ENCODE measurements at places on chromosomes 7 and 10.

GRCh38 chr7:92781117-92781720, 55.2 kb downstream of the CDK6 start:
- no peak for DNase-seq

DNA sequence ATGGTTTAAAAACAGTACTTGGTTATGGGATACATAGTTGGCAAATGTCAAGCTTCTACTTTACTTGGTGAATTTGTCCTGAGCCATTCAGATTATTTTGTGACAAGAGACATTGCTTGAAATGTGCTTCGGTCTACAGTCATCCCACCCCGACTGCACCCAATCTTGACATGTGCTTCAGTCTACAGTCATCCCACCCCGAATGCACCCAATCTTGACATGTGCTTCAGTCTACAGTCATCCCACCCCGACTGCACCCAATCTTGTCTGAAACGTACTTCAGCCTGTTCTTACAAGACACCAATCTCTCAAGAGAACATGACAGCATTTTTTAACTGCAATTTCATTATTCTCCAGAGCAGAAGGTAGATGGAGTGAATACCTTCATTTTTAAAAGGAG, 47.8 kb downstream of the PRKCQ start:
- DNase-seq, result no peak

DNA sequence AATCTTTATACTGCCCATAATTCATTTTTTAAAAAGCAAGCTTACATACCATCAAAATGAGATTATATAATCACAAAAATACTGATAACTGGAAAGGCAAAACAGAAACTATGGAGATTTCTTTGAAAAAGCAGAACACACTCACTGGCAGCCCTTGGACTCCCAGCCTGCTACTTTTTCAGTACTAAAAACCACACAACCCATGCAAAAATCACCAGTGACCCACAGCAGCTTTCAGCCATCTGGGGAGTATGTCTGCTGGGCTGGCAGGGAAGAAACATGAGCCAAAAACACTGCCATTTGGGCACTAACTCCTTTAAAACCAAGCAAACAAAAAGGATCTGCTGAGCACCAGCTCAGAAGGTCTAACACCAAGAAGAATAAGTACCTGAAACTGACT, 80.0 kb upstream of the DDC start:
- DNase-seq, result no peak

DNA sequence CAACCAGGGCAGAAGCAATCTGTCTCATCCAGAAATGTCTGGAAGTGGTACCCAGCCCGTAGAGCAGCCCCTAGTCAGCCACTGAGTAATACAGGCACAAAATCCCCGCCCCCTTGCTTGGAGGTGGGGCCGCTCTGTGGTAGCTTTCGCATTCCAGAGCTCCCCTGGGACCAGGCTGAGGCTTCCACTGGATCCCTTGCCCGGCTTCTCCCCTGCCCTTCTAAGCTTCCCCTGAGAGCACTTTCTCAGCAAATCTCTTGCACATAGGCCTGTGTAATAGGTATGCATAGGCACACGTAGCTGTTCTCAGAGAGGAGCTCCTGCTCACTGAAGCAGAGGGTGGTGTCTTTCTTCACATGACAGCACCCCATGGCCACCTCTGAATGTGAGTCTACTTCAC, 144.2 kb downstream of the BMS1 start:
- no peak for DNase-seq

- DNase-seq, result no peak
Measured at GRCh38 chr7:39312254-39312989, 253.8 kb upstream of the YAE1 start.

DNA sequence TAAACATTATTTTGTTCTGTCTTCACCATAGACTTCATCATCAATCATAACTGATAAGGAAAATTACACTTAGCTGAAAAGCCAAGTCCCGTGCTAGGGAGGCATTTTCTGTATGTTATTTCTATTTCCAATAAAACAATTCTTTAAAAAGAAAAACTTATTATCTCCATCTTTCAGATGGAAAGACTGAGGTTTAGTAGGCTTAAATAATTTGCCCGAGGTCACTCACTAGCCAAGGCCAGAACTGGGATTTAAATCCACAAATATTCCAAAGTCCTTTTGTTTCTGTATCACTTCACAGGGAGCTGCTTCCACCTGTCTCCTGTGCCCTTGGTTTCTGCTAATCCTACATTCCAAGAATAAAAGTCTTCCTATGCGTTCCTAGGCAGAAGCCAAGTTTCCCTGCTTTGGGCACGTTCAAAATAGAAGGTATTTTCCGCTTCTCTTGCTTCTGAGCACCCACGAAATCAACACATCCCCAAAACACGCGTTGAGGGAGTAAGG, 732 bp downstream of the CPVL start:
- DNase-seq, result no peak

DNA sequence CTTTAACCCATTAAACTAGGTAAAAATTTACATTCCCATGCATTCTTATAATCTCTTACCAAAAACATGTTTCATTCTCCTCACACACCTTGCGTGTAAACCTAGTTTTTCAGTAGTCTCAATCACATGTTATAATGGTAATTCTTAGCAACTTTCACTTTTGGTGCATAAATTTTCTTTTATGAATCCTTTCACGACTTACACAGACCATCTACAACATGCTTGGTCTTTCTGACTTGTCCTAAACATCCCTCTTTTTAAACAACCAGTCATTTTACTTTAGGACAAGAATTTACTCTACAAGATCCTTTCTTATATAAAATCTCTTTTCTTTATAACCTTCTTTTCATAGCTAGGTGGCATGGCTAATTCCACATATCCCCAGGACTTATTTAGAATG, 25.8 kb downstream of the FBXL13 start:
- DNase-seq, result no peak

GRCh38 chr7:16491148-16491547, 25.6 kb upstream of the SOSTDC1 start:
- no peak for DNase-seq

DNA sequence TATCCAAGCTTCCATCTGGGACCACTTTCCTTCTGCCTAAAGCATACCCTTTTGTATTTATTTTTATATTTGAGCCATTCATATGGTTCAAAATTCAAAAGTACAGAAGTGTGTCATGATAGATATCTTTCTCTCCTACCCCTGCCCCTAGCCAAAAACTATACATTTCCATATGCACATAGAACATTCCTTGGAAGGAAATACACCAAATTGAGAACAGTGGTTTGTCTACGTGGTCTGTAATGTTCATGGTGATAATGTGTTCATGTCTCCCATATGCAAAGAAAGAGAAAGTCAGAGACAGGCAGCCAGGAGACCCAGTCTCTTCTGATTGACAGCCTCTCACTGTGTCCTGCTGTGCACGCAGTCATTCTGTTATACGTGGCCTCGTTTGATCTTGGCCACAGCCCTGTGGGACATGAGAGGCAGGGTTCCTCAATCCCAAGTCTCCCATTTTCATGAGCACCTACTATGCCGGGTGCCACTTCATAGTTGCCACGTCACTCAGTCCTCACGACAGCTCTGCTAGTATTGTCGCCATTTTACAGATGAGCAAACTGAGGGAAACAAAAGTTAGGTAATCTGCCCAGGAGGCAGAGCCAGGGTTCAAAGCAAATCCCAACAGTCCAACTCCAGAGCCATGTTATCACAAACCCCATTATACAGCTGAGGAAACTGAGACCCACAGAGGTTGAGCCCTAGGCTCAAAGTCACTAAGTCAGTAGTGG, 8.0 kb upstream of the CDH23 start:
- DNase-seq, result no peak

DNA sequence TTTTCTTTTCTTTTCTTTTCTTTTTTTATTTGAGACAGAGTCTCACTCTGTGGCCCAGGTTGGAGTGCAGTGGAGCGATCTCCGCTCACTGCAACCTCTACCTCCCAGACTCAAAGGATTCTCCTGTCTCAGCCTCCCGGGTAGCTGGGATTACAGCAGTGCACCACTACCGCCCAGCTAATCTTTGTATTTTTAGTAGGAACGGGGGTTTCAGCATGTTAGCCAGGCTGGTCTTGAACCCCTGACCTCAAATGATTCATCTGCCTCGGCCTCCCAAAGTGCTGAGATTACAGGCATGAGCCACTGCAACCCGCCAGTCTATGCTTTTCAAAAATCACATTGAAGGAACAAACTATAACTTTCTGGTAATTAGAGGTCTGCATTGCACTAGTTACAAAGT, 2.4 kb downstream of the USP6NL start:
- no peak for DNase-seq

DNA sequence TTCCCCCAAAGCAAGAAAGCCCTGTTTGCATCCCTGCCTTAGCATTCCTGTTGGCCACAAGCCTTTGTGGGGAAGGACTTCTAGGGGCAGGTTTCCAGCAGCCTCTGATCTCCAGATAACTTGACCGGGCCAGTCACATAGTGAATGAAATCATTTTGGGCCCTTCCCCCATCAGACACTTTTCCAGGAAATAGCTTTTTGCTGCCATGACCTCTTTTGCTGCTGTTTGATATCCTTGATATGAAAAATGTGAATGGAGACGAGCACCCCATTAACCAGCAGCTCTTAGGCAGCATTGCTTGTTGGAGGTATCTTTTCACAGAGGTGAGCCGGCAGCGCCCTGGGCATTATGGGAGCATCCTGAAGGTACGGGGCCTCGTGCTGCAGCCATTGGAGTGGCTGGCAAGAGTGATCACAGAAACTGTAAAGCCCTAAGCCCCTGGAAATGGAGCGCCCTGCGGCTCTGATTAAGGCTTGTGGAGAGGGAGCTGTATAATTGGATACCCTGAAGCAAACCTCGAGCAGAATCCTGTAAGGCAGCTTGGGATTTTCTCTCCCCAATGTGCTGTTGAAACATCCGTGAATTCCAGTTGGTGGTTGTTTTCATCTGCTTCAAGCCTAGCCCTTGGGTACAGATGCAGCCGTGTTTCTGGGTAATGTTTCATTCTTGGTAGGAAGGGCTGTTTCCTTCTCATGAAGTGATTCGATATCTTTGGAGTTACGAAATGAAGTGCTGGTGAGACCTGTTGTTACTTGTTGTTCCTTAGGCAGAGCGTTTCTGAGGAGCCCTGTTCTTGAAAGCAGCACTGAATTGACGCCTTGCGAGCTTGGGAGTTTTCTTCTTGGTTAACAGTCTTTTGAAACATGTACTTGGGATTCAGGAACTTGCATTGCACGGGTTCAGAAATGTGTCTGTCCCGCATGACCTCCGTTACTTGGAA, 179.0 kb downstream of the PTEN start:
- no peak for DNase-seq

DNA sequence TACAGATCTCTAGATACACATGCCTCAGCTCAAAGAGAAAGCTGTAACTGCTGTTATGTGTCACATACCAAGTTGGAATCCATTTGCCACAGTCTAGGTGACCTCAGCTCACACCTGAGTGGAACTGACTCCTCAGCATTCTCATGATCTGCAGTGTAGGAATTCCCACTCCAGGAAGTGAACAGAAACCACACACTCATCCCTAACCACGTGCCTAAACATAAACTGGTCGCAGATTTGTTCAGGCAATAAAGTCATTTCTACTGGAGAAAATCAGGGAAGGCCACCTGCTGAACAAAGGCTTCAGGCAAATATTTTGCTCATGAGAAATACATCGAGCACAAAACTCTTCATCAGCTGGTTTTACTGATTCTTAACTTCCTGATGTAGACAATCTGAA, 23.0 kb upstream of the ZMYND11 start:
- no peak for DNase-seq

GRCh38 chr7:64959072-64959747, 31.6 kb downstream of the ZNF117 start:
- DNase-seq, result no peak

- DNase-seq, result no peak
Measured at GRCh38 chr7:47720141-47720906, 138.4 kb upstream of the TNS3 start.

GRCh38 chr10:48802611-48803071, 118.0 kb downstream of the WDFY4 start:
- DNase-seq, result no peak

- no peak for DNase-seq
Measured at GRCh38 chr10:46296641-46297141, 9.9 kb downstream of the ANTXRL start.

DNA sequence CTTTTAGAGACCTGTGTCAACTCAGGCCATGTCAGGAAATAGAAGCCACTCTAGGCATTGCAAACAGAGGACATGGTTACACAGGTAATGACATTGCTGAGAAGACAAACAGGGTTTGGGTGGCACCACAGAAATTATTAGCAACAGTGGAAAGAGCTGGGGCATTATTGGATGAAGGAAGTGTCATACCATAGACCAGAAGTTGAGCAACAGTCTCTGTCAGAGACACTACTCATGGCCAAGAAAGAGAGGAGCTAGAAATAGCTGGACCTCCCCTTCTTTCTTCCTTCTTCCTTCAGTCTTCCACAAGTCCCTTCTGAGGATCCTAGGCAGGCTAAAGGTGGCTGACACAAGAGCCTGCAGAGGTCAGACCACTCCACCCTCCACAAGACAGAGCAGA, 4.2 kb upstream of the LIPA start:
- no peak for DNase-seq

DNA sequence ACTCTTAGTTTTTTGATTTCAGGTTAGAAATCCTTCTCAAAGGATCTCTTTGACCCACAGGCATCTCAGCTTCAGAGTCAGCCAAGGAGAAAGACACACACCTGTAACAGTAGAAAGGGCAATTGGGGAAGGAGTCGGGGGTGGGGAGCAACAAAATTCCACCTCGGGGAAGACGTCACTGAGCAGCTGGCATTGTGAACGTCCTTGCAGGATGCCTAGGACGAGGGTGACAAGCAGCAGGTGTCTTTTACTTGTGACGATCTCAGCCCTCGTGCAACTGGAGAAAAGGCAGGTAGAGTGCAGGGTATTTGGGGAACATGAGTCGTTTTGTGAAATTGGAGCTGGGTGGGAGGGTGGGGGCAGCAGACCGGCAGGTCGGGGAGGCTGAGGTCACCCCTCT, 627.0 kb downstream of the ACTR3B start:
- DNase-seq, result no peak

- DNase-seq, result no peak
Measured at GRCh38 chr7:128044064-128044463, 12.8 kb upstream of the LRRC4 start.

GRCh38 chr7:48760528-48761265, 163.7 kb upstream of the CDC14C start:
- DNase-seq, result no peak

DNA sequence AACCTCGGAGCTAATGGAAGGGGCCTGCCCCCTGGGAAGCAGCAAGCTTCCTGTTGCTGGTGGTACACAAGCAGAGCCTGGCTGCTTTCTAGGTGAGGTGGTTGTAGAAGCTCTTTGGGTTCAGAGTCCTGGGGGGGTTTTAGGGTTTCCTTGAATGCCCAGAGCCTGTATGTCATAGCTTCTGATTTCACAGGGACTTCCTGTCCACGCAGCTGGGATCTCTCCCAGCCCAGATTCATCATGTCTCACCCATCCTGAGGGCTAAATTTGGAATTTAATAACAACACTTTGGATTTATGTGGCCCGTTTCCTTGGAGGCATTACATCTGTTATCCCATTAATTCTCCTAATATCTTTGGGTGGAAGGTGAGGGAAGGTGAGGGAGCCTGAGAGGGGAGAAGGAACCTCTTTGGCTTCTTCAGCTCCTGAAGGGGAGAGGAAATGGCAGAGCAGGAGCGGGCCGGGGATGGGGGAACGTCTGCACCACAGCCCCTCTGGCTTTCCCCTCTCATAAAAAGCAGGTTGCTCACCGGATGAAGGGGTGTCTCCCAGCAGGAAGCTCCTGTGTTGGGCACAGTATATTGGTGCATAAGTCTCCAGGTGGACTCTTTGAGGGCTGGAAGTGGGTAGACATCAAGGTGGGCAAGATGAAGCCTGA, 19.7 kb downstream of the RPS24 start:
- DNase-seq, result no peak

GRCh38 chr10:34024693-34025425, 690.4 kb upstream of the NRP1 start:
- DNase-seq, result no peak

- DNase-seq, result no peak
Measured at GRCh38 chr10:27820637-27821036, 75.0 kb upstream of the MKX start.

- no peak for DNase-seq
Measured at GRCh38 chr10:129042776-129043595, 424.1 kb upstream of the MGMT start.

Data from CD4-positive, alpha-beta T cell (primary cell).